ENCODE measurements at places on chromosomes 6 and 20.
A peak's percentile ranks its signal among the peaks of the same experiment; 100 is the strongest.

DNA sequence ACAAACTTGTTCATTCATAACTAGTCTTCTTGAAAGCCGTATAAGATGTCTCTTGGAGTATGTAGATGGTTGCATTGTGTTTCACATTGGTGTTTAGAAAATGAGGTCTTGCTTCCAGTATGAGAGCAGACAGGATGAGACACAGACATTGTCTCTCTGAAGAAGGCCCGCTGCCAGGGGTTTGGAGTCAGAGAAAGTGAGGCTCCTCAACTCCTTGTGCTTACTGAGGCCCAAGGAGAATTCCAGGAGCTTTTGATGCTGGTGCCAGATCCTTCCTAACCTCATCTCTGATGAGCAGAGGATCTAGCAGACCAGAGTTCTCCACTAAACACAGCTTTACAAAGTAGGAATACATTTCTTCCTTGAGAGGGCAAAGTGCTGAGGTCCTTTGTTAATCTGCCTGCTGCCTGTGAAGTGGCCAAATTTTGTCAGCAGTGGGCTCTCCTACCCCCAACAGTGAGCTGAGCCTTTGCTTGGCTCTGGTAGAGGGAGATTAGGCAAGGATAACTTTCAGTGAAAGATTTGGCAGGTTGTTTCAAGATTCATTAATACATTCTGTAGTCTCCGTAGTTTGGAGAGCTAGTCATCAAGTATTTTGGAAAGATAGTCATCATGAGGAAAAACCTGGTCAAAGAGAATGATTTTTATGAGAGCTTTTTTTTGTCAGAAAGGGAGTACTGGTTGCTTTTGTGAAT, 9.7 kb downstream of the MAPRE1 start:
- no peak for DNase-seq

DNA sequence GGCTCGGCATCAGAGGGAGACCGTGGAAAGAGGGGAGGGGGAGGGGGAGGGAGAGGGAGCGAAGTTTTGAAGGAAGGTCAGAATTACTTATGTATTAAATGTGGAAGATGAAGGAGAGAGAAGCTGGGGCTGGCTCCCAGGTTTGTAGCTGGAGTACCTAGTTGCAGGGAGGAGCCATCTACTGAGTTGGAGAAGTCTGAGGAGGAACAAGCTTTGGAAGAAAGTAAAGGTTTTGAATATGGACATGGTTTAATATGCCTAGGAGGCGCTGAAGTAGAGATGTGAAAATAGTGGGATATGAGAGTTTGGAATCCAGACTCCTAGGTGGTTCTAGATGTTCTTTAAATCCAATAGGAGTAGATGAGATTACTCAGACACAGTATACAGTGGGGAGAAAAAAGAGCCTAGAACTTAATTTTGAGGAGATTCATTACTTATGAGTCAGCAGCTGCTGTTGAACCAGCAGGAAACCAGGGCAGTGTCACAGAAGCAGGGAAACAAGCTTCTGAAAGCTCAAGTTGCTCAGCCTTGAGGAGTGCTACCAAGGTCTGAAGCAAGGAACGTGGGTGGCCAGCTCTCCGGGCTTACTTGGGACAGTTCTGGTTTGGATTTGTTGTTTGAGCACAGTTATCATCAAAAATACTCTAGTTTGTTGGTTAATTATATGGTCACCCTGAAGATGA, 149.3 kb downstream of the UTRN start:
- DNase-seq: no peak

GRCh38 chr6:34082864-34083626, 62.8 kb downstream of the GRM4 start:
- no peak for DNase-seq

DNA sequence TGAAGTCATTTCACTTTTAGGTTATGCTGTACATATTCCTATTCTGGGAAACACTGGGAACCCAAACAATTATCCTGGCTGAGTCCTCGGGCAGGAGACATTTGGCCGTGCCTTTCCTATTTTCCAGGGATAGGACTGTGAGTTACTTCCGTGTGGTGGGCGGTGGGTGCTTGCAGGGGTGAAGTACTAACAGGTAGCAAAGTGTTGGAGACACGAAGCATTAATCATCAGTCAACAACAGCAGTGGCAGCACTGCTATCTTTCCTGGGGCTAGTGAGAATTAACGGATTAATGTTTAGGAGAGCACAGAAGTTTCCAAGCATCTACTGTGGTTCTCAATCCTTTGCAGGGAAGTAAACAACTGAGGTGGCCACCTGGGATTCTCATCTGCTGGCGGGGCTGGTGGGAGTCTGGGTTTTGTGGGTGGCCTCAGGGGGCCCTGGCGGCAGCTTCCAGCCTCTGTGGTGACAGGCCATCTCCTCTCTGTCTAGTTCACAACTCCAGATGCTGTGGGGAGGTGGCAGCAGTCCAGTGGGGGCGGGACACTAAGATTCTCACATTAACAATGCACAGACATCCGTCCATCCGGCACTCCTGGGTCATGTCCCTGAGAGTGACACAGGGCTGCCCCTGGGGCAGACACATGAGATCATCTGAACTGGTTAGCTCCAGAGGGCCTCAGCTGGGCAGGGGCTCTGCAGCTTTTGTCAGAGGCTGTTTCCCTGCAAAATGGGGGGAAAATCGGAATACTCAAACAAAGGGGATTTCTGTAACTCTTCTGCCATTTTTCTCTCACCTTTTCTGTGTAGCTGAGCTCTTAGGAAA, 90.9 kb downstream of the GJA10 start:
- no peak for DNase-seq

GRCh38 chr6:36029464-36029863, 1.9 kb downstream of the MAPK14 start:
- no peak for DNase-seq

DNA sequence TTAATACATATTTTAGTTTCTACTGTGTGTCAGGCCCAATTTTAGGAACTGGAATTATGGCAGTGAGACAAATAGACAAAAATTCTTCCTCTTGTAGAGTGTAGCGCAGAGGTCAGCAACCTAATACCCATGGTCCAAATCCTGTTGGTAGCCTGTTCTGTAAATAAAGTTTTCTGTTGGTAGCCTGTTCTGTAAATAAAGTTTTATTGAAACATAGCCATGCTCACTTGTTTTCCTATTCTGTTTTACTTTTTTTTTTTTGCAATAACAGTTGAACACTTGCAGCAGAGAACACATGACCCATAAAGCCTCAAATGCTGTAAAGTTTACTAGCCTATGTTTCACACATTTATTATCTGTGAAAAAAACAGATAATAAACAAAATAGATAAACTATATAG, 87.9 kb downstream of the SCAF8 start:
- DNase-seq: no peak

DNA sequence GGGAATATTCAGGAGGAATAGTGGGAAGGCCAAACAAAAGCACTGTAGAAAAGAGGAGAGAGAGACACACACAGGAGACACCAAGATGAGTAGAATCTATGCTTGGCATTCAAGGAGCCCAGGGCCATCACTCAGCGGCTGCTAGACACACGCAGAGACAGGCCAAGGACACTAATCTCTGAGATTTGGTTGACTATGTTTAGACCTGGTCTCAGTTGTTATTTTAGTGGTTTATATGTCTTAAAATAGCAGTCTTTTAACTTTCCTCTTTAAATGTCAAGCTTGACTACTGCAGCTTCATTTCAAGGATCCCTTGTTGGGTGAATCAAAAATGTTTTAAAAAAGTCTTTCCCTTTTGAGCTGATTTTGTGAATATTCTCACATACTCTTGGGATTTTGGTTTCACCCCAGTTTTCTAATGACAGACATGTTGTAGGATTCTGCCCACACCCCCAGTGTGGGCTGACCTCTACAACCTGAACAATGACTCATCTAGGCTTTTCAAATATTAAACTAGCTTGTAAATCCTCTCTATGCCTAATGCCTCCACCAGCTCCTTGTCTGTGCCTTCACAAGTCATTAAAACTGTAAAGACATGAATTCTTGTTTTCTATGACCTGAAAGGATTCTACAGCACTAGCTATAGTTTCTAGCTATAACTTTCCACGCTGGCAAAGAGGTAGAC, 142.7 kb upstream of the EXOC2 start:
- no peak for DNase-seq

DNA sequence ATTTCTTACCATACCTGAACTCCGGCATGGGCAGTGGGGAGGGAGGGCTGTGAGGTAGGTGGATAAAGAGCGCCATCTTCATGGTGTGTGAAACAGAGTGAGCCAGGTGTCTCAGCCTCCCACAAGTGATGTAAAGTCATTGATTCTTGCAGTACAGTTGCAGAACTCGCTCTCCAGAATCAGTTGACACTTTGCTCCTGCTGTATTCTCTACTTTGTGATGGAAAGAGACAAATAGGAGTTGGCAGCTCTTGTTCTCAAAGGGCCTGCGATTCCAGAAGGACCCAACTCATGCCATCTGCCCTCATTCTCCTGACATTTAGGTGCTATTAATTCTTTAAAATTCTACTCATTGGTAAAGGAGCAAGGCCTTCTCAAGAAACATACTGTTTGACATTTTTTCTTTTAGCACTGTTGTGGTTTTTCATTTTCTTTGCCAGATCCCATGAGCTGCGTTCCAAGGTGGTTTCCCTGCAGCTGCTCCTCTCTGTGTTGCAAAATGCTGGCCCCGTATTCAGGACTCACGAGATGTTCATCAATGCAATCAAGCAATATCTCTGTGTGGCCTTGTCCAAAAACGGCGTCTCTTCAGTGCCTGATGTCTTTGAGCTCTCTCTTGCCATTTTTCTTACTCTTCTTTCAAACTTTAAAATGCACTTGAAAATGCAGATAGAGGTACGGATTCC, 49.3 kb downstream of the ARFGEF2 start:
- DNase-seq: no peak

DNA sequence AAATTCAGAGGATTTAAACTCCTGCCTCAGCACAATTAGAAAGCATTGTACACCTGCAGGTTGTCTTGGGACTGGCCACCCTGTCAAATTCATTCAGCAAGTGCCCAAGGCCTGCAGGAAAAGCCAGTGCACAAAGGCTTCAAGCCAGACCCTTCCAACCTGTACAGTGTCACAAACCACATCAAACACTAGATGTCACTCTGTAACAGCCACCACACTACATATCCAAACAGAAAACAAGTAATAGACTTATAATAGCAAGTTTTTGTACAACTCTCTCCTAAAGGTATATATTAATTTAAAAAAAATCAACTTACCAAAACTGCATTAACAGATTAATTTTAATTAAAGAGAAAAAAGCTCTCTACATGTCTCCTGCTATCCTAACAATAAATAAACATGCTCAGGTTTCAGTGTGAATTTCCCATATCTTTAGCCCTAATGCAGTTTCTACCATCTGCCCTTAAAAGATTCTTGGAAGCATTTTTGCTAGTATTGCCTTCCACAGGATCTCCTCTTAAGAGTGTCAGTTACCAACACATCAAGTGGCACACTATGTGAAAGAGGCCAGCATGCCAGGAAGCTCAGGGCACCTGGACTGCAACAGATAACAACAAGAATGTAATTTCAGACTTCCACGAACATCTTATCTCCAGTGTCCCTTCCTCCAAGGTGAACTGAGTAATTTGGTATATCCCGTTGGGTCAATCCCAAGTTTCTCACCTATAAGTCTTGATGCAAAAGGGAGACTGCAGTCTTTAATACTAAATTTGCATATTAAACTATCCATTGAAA, 47.5 kb downstream of the RALGAPA2 start:
- no peak for DNase-seq

GRCh38 chr6:31042806-31043205, 32.5 kb downstream of the MUC22 start:
- DNase-seq: peak; percentile 25

- DNase-seq: no peak
These were observed 732 bp downstream of the HRH3 start for GRCh38 chr20:62219101-62219991.

GRCh38 chr6:146741609-146742008, 142.8 kb downstream of the ADGB start:
- no peak for DNase-seq

DNA sequence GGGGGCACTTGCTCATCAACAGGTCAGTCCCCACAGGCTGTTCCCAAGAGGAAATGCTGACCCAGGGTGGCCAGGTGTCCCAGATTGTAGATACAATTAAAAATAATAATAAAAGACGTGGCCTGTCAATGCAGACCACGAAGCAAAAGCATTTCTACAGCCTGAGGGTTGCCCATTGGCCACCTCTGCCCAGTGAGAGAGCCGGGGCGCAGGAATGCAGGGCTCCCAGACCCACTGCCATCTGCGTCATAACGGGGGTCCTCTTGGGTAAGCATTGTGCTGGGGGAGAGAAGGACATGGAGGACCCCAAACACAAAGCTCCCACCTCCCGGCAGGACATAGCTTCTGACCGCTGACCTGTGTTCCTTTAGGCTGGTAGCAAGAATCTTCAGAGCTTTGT, 22.9 kb upstream of the AFDN start:
- no peak for DNase-seq

DNA sequence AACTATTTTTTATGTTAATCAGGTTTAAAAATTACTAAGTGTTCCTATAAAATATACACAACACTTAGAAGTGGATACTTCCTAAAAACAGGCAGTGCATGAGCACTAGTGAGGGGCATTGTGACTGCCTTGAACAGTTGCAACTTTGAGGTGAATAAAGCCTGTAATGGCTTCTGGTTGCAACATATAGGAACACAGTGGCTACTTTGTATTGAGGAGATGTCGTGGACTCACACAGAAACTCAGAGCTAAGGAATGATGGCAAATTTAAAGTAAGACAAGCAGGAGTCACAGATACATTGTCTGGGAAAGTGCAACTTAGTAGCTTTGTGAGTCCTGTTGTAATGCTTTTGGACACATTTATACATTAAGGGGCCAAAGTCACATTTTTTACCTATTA, 861 bp upstream of the HLA-A start:
- DNase-seq: no peak

GRCh38 chr20:62745279-62745951, 36.8 kb downstream of the NTSR1 start:
- DNase-seq: no peak

GRCh38 chr6:117911150-117911549, 4.1 kb downstream of the SLC35F1 start:
- no peak for DNase-seq

DNA sequence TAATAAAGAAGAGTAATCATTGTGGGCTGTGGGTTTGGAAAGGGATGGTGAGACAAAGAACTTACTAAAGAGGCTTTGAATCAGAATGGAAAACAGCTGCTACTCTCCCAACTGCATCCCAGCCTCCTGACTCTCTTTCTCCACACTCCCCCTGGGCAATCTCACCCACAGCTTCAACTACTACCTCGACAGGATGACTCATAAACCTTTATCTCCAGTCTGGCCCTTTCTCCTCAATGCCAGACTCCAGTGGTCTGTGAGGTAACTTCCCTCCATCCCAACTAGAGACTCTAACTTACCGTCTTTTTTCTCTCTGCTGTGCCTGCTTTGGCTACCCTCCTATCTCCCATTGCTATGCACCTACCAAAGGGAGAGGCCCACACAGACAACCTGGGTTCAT, 135.3 kb upstream of the RREB1 start:
- DNase-seq: no peak

DNA sequence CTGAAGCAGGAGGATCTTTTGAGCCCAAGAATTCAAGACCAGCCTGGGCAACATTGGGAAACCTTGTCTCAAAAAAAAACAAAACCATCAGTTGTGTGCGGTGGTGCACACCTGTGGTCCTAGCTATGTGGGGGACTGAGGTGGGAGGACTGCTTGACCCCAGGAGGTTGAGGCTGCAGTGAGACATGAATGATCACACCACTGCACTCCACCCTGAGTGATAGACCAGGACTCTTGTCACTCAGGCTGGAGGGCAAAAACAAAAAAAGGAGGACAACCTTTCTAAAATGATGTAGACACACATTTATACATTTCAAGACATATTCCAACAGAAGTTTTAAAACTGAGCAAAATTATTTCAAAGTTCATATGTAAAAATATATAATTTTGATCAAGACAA, 45.1 kb downstream of the NOL7 start:
- no peak for DNase-seq

GRCh38 chr6:63097222-63097621, 114.0 kb upstream of the FKBP1C start:
- no peak for DNase-seq
